ENCODE measurements at places on chromosomes 6 and 20. TPM values are rescaled to one million over a fixed set of nuclear protein-coding genes. Genes with fewer than 3 reads are reported as not detected.

Gene ANKRD66
- not detected for polyA plus RNA-seq

Gene IRF4
- polyA plus RNA-seq = not detected

Gene PLCB1
- 13.5 TPM for polyA plus RNA-seq

Gene PPP1R3G
- 0.39 TPM for polyA plus RNA-seq

Gene TULP1
- not detected for polyA plus RNA-seq

Gene FAM83C
- polyA plus RNA-seq = not detected

Gene CCN6
- 0.07 TPM for polyA plus RNA-seq

Gene C20orf204
- 0.06 TPM for polyA plus RNA-seq

Gene NOTCH4
- polyA plus RNA-seq = 0.40 TPM

Gene SLC22A23
- polyA plus RNA-seq = 0.28 TPM

Gene PKIB
- polyA plus RNA-seq = not detected

Gene KIF6
- polyA plus RNA-seq = 0.56 TPM

Gene SYCP2L
- polyA plus RNA-seq = not detected

Gene SUMO4
- 0.23 TPM for polyA plus RNA-seq

Gene SLC22A7
- polyA plus RNA-seq = not detected

Gene ERVFRD-1
- polyA plus RNA-seq = not detected

Gene LY6G6F
- polyA plus RNA-seq = not detected

Gene PTPN1
- 16.2 TPM for polyA plus RNA-seq

Gene GLP1R
- polyA plus RNA-seq = not detected

Gene LINC00237
- polyA plus RNA-seq = not detected

Gene NTSR1
- 0.01 TPM for polyA plus RNA-seq

Gene CST2
- polyA plus RNA-seq = not detected

Gene BPIFA1
- polyA plus RNA-seq = not detected

Gene GINS1
- polyA plus RNA-seq = 2.7 TPM

Gene TUBB2B
- polyA plus RNA-seq = 13.3 TPM

Gene TRIM10
- not detected for polyA plus RNA-seq

Gene CLVS2
- polyA plus RNA-seq = under 0.01 TPM

Gene SLC22A1
- polyA plus RNA-seq = 0.11 TPM

Gene UNC5CL
- polyA plus RNA-seq = not detected

Gene CRISP3
- not detected for polyA plus RNA-seq

Gene ZBTB2
- polyA plus RNA-seq = 14.7 TPM

Gene AP5S1
- 7.5 TPM for polyA plus RNA-seq

Gene HTR1E
- not detected for polyA plus RNA-seq

Gene MANEA
- 9.6 TPM for polyA plus RNA-seq

Gene SLC18B1
- 0.63 TPM for polyA plus RNA-seq

Gene MEI4
- polyA plus RNA-seq = not detected

Gene PGC
- polyA plus RNA-seq = not detected

Gene SIM1
- 27.1 TPM for polyA plus RNA-seq

Gene CD93
- not detected for polyA plus RNA-seq

Gene EPHA7
- not detected for polyA plus RNA-seq

Gene HLA-A
- polyA plus RNA-seq = 737 TPM

Gene UBE2C
- 90.8 TPM for polyA plus RNA-seq

Gene ADAM33
- 53.8 TPM for polyA plus RNA-seq

Gene ANGPT4
- not detected for polyA plus RNA-seq

Gene PAK5
- not detected for polyA plus RNA-seq

Gene LGSN
- not detected for polyA plus RNA-seq

Gene POM121L2
- not detected for polyA plus RNA-seq

Gene MUCL3
- not detected for polyA plus RNA-seq

Gene WDR27
- 22.9 TPM for polyA plus RNA-seq

All from BJ (cell line).